ENCODE measurements at places on chromosomes 7 and 10.
A peak's percentile ranks its signal among the peaks of the same experiment; 100 is the strongest.

DNA sequence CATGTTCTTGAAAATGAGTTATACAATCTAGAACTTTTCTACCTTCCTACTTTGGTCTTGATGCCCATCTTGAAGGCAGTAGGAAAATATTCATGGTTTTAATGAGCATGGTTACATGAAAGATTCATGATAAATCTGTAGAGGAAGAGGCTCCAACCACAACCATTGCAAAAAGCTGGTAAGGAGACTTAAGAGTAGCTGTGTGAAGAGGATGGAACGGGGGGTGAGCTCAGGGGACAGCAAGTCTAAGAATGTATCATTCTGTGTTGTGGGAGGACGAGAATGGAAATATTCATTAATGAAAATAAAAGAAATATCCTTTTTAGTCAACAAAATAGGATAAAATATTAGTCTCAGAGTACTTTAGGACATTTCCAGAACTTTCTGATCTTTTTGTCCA is 81.1 kb downstream of the BMPER start:
- DNase-seq: peak; percentile 63

GRCh38 chr10:114663626-114664025 is 5.6 kb upstream of the ABLIM1 start:
- DNase-seq: no peak

- DNase-seq: no peak
Measured at GRCh38 chr7:4916113-4916512, 32.6 kb upstream of the RADIL start.

GRCh38 chr10:49280001-49280408 is 19.0 kb upstream of the C10orf71 start:
- DNase-seq: peak; percentile 73

DNA sequence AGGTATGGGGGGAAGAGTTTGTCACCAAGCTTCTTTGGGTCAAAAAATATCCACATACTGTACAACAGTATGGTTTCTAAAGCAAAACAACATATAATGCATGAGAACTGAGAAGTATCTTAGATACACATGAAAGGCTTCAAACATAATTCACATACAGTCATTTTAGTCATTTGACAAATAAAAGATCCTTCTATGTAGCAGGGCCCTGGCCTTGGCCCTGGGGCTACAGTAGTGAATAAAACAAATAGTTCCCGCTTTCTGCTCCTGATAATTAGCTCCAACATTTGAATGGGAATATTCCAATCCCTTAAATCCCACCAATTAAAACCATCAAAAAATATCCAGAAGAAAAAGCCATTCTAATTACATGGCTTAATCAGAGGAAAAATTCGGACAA is 51.3 kb downstream of the MALSU1 start:
- no peak for DNase-seq

- DNase-seq: peak; percentile 89
Measured at GRCh38 chr7:39811161-39811614, 138.9 kb upstream of the CDK13 start.

DNA sequence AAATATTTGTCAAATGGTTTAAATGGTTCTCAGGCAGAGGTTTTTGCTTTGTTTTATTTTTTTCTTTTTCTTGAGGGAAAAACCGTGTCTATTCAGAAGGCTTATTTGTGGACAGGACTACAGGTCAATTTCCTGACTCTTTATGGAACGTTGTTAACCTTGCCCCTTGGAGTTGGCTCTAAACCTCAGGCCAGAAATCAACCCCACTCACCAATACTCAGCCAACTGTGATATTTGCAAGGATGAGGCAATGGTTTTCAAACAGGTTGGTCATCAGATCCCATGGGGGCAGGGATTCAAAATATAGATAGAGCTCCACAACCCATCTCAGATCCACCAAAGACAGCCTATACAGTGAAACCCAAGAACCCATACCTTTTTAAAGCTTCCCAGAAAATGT is 10.2 kb downstream of the PDLIM1 start:
- DNase-seq: no peak

GRCh38 chr10:49508654-49509053 is 30.3 kb downstream of the ERCC6 start:
- DNase-seq: no peak

GRCh38 chr10:43114088-43114742 is 24.0 kb upstream of the CSGALNACT2 start:
- no peak for DNase-seq

DNA sequence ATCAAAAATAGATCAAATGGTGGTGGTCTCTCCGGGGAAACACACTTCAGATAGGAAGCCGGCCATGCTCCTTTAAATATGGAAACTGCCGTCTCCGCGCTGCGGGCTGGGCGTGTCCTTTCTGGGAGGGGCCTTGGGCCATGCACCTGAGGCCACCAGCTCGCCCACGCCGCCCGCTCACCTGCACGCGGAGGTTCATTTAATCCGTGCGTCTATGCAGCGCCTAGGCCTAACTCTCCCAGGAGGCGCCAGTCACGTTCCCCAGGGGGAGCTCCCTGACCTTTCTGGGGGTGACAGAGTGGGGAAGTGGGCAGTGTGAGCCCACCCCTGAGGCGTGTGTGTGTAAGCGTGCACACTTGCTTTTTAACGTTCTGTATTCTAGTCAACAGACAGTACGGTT is 64.0 kb downstream of the C10orf143 start:
- DNase-seq: no peak

DNA sequence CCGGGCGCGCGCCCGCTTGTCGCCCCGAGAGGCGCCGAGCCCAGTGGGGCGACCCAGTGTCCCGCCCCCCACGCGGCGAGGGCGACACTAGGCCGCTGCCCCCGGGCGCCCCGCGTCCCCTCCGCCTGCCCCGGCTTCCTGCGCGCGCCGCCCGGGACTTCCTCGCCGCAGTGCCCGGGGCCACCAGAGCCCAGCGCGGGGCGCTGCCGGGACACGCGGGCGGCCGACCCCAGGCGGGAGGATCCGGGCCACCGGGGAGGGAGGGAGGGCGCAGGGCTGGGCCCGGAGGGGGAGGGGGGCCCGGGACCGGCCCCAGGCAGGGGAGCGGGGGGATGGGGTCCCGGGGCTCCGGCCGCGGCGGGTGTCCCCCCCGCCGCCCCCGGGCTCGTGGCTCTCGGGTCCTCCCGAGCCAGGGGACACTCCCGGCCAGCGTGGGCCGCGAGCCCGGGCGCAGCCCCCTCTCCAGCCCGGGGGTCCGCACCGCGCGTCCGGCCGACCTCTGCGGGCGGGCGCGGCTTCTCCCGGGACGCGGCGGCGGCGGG is 435 bp upstream of the PWWP2B start:
- peak; percentile 58 for DNase-seq

- DNase-seq: no peak
Measured at GRCh38 chr10:1166828-1167275, 110.7 kb downstream of the WDR37 start.

GRCh38 chr10:109467551-109467950 is 455.8 kb downstream of the XPNPEP1 start:
- no peak for DNase-seq

- no peak for DNase-seq
Measured at GRCh38 chr7:7416031-7416858, 119.4 kb downstream of the COL28A1 start.

All from fibroblast of skin of right biceps (primary cell).